ENCODE measurements at places on chromosomes 5 and 9.

DNA sequence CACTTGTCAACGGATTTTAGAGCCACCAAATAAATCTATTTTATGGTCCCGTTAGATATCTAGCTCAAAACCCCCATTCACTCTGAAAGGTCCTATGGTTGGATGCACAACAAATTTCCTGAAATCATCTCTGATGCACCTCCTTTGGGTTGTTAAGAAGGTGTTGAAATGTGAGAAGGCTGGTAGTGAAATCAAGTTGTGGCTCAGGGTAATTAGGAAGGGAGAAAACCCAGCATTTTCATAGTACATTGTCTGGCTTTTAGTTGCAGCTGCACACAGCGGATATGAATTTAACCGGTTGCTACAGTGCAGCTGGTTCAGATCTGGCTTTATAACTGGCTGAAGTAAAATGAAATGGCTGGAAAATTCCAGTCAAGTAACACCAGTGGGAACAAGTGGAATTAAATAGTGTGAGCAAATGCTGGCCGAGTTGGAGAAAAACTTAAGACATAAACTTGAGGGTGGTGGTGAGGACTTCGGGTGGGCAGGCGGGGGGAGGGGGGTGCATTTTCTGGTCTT is 17.6 kb downstream of the RGMB start:
- no peak for DNase-seq

- no peak for DNase-seq
Measured at GRCh38 chr9:135350003-135350315, 129.6 kb upstream of the PPP1R26 start.

- no peak for DNase-seq
Measured at GRCh38 chr9:33202552-33203201, 35.5 kb upstream of the B4GALT1 start.

DNA sequence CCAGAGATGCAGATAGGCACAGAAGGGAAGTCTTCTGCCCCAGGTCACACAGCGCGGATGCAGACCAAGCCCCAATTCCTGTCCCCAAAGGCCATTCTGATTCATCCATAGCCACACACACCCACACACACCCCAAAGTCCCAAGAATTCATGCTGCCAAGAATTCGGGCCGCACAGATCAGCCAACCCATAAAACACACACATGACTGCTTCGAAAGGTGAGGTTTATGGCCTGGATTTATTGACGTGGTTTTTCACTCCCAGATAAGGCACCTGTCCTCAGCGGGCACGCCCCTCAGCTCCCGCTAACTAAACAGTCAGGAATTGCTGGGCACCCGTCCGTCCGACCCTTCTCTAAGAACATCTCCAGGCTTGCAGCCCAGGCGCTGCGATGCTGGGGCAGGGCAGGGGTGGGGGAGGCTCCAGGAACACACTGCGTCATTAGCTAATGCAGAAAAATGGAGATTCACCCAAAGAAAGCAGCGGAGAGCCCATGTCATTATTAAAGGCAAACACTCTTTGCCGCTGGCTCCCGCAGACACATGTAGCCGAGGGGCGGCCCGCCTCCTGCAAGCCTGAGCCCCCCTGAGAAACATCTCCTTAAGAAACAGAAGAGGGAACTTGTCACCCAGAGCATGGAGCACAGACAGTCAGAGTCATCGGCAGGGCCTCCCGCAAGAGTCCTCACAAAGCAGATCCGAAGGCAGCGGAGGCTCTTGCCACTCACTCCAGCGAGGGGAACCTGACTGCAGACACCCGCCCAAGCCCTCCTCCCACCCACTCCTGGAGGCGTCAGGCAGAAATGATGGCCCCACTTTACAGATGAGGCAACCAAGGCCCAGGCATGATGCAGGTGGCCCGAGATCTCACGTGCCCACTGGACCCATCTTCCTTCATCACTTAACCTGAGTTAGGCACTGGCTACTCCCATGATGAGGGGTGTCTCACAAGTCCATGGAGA is 19.9 kb downstream of the VAV2 start:
- DNase-seq: no peak

GRCh38 chr9:34143116-34143515 is 16.6 kb upstream of the DCAF12 start:
- no peak for DNase-seq

DNA sequence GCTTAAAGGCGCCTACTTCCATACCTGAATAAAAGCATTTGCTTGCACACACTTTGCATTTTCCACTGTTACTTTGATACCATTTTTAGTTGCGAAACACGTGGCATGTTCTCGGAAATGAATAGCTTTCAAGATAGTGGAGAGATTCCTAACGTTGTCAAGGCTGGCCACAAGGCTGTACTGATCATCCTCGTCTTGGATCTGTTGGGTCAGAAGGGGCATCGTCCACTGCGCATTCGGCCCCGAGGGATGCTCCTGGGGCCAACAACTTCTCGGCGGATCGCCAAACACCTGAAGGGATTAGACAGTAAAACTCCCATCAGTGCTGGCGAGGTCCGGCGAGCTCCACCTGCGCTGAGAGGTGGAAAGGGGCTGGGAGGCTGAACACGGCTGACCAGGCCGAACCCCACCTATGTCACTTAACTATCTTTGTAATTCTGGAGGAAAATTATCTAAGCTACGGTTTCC is 599 bp downstream of the RAD1 start:
- no peak for DNase-seq

- no peak for DNase-seq
Measured at GRCh38 chr5:157049605-157050004, 9.3 kb downstream of the HAVCR1 start.

DNA sequence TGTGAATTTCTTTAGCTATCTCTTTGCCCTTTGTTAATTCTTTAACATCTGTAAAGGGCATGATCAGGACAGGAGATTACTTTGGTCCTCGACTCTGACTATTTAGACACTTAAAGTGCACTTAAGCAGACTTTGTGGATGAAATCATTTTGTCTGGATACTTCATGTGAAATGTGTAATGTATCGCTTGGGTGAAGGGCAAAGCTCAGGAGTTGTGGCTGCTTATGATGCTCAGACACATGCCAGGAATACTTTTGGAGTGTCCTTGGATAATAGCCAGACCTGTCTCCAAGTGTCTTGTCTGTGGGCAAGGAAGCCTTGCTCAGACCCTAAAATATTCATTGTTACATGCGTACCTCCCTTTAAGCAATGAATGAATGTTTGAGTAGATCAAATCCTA is 87.8 kb downstream of the RAI14 start:
- no peak for DNase-seq

- no peak for DNase-seq
Measured at GRCh38 chr9:81598811-81599210, 90.5 kb downstream of the TLE1 start.

DNA sequence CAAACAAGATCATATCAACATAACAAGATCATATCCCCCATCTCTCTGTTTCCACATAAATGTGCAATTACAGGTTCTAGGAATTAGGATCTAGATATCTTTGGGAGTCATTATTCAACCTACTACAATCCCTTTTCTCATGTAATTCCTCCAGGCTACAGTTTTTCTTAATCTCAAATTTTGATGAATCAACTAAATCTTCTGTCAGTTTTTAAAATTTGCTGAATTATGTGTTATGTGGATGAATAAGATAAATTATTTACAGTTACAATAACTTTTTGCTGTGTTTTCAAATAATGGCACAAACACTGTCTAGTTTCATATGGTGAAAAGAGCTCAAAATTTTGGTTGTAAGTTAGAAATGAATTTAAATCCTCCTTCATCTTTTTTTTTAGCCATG is 405.8 kb downstream of the FAM170A start:
- no peak for DNase-seq

DNA sequence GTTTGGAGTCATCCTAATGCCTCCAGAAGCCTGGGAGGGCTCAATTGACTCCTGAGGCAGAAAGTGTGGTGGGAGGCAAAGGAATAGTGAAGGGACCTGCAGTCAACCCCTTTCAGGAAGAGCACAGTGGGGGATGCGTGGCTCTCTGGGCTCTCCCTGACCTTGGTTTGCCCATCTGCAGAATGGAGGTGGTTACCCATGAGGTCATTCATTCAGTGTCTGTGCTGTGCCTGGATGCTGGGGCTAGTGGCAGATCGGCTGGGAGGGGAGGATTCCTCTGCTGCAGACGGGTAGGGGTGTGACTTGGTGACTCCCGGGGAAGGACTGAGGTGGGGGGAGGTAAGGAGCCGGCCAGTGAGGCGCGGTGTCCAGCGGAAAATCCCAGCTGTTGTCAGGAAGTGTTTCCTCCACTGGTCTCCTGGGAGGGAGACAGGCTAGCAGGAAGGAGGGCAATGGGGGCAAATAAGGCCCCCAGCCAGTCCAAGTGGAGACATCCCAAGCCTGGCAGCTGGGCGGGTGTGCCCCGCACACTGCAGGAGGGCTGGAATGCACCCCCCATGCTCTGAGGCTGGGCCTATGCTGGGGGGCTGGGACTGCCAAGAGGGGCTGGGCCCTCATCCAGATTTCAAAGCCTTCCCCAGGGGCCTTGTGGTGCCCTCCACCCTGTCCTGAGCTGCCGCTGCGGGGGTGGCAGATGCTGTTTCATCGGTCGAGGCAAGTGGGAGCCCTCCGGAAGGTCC is 10.9 kb downstream of the CXXC5 start:
- no peak for DNase-seq

DNA sequence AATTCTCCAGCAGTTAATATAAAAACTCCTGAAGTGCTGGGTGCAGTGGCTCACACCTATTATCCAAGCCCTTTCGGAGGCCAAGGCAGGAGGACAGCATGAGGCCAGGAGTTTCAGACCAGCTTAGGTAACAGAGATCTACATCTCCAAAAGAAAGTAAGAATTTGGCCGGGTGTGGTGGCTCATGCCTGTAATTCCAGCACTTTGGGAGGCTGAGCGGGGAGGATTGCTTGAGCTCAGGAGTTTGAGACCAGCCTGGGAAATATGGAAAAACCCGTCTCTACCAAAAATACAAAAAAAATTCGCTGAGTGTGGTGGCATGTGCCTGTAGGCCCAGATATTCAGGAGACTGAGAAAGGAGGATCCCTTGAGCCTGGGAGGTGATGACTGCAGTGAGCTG is 6.7 kb upstream of the GPBP1 start:
- no peak for DNase-seq

DNA sequence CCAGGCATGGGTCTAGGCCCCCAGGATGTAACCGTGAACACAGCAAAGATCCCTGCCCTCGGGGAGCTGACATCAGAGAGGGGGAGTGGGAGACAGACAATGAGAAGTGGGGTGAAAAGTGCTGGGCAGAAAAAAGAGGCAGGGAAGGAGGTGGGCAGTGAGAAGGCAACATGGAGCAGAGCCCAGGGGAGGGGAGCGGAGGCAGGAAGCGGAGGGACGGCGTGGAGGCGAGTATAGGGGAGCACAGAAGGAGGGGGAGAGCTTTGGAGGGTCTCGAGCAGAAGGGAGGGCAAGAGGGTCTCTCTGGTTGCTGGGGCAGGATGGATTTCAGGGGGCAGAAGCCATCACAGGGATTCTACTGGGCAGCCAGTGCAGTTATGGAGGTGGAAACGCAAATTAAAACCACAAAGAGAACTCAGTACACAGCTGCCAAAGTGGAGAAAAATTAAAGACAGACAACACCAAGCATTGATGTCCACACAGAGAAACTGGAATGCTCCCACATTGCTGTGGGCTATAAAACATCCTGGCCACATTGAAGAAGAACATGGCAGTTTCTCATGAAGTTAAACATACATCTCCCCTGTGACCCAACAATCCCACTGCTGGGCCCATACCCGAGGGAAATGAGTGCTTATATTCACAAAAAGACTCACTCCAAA is 21.1 kb upstream of the LAMC3 start:
- no peak for DNase-seq

GRCh38 chr5:116575326-116576052 is 866 bp upstream of the SEMA6A start:
- no peak for DNase-seq

DNA sequence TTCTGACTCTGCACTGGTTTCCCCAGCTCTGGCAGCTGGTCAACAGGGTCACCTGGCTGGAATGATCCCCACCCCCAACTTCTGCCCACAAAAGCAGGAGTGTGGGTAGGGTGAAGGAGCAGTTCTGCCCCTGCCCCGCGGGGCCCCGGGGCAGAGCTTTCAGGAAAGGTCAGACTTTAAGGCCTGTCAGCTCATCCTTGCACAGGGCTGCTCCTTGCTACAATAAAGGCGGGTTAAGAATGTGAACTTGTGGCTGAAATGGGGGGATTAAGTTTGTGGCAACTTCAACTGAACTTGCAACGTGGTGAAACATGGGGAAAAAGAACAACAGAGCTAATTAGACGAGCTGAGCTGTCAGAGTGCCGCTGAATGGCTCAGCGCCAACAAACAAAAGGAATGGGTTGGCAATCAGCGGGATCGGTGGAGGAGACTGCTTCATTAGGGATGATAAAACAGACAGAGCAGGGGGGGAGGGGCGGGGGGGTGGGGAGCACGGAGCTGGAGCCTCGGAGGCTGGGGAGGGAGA is 50.8 kb downstream of the CRB2 start:
- no peak for DNase-seq

GRCh38 chr9:129317179-129318011 is 139.3 kb upstream of the IER5L start:
- no peak for DNase-seq

DNA sequence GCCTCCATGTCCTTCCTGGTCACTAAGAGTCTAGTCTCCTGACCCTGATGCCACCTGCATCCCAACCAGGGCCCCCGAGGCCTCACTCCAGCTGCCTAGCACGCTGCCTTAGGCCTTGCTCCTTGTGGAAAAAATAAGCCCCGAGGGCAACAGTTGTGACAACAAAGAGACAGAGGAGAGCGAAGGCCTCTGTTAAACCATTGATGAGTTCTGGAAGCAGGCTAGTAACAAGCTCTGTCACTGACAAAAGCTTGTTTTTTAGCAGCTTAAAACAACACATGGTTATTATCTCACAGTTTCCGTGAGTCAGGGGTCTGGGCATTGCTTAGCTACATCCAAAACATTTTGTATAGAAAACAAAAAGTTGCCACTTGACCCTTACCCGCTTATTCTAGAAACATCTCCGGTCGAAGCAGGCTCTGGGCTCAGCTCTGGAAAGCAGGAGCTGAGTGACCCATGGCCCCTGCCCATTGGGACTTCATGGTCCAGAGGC is 48.2 kb upstream of the TBC1D2 start:
- DNase-seq: no peak

DNA sequence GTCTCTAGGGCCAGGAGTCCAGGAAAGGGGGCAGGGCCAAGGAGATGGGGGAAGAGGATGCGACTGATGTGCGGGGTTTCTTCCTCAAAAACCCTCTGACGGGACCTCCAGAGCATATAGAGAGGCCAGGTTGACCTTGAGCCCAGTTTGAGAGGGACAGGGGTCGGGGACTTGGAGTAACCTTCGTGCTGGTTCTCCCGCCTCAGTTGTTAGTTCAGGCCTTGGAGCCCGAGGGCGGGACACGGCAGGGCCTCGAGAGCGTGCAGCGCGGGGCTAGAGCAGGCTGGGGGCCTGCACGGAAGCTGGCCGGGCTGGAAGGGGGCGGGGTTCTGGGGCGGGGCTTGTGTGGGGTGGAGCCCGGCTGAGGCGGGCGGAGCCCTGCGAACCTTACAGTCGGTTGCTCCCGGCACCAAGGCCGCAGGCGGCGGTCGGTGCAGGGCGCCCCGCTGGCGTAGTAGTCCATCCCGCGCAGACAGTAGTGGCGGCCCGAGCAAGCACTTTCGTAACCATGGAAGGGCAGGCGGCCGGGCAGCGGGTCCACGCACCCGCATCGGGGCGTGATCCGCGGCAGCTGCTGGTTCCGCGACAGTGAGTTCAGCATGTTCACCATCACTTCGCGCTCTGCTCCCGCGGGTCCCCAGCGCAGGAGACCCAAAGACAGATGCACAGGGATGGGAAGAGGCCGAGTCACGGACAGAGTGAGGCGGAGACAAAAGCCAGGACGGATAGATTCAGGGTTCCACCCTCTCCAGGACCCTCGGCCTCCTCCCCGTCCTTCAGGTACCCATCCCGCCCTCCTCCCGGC is 4.0 kb upstream of the MYORG start:
- peak; percentile 79 for DNase-seq

All from stimulated activated naive CD4-positive, alpha-beta T cell treated with Interleukin-2 at 50 U/mL for 16 hours (primary cell).